ENCODE measurements at places on chromosomes 5 and 9.

DNA sequence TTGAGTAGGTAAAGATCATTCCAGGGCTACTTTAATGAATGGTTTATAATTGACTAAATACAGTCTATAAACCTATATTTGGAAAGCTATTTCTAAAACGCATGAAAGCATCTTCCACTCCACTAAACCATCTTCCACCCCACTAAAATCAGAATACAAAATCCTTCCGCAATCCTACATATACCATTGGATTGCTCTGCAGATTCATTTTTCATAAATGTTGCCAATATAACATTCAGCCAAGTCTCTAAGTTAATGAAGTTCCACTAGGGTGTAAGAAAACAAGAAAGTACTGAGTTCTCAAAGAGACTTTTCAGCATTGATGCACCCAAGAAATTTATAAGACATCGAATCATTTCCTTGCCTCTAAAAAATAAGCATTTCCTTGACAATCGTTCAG, 4.7 kb downstream of the SLC24A2 start:
- DNase-seq: no peak

DNA sequence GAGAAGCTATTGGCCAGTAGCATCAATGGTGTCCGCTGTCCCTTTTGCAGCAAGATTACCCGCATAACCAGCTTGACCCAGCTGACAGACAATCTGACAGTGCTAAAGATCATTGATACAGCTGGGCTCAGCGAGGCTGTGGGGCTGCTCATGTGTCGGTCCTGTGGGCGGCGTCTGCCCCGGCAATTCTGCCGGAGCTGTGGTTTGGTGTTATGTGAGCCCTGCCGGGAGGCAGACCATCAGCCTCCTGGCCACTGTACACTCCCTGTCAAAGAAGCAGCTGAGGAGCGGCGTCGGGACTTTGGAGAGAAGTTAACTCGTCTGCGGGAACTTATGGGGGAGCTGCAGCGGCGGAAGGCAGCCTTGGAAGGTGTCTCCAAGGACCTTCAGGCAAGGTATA, 10.8 kb downstream of the TRIM32 start:
- no peak for DNase-seq

GRCh38 chr5:5505815-5506214, 83.3 kb downstream of the ICE1 start:
- no peak for DNase-seq

DNA sequence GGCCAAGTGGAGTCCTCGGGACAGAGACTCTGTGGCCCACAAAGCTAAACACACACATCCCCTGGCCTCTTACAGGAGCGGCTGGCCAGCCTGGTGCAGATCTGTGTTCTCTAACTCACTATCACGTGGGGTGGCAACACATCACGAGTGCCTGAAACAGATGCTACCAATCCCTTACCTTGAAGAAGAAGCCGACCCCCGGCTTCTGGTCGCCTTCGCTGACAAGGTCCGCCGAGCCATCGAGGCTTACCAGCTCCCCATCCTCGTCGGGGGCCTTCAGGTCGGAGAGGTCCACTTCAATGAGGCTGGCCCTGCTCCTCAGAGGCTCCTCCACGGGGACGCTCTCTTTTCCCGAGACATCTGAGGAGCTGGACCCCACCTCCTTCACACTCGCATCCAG, 86.7 kb downstream of the CAMSAP1 start:
- DNase-seq: no peak
